ENCODE measurements at places on chromosomes 13 and 19. TPM values are rescaled to one million over a fixed set of nuclear protein-coding genes. Genes with fewer than 3 reads are reported as not detected.

The ZNF813 gene
- 7.4 TPM for total RNA-seq

The EXOC3L2 gene
- total RNA-seq, result not detected

The ERCC1 gene
- total RNA-seq, result 71.8 TPM

The MAB21L1 gene
- total RNA-seq, result not detected

DNA sequence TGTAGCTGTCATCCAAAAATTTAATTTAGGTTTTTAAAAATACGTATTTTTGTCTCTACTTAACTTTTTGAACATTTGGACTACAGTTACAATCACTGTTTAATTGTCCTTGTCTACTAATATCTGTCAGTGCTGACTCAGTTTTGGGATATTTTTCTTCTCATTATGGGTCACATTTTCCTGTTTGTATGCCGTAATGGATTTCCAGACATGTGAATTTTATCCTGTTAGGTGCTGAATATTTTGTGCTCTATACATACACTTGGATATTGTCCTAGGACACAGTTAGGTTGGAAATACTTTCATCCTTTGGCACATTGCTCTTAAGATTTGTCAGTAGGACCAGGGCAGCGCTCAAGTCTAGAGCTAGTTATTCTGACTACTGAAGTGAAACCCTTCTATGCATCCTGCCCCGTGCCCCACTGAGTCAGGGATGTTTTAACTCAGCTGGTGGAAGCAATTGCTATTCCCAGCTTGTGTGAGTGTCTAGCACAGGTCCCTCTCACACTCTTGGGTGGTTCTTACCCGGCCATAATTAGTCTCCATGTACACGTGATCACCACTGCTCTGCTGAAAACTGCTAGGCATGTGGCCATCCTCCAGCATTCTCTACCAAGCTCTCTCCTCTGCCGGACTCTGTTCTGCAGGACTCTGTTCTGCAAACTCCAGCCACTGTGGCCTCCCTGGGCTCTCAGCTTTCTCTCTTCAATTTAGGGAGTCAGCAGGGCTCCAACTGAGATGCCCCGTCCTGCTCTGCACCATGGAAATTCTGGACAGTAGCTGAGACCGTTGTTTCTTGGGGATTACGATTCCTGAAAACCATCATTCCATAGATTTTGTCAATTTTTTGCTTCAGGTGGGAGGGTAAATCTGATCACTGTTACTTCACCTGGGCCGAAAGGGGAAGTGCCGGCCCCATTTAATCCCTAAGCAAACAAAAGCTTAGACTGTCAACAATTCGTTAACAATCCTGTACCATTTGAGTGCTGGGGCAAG, 11.1 kb downstream of the PROZ start:
- no peak overlapping the region for H3K27ac ChIP-seq
- peaks cover 43% of the 10 kb centered on the region for H3K36me3 ChIP-seq
- peaks cover 17% of the 10 kb centered on the region for H3K4me1 ChIP-seq
- no peak overlapping the region for H3K4me3 ChIP-seq
- no peaks in the 10 kb centered on the region for H3K27me3 ChIP-seq

DNA sequence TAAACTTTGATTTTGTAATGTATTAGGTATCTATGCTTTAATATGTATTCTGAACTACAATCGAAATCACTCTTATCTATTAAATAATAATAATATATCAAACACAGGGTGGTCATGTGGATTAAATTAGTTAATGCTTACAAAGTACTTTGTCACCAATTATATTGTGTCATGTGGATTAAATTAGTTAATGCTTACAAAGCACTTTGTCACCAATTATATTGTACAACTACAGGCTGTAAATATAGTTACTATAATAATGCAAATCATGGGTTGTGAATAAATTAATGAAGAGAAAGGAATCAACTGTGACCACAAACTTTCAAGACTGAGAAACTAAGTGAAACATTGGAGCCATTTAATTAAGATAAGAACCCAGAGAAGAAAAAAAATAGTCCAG, 1929.1 kb upstream of the PCDH20 start:
- no peaks in the 10 kb centered on the region for H3K36me3 ChIP-seq
- DNase-seq, result no peak
- H3K27ac ChIP-seq, result no peak overlapping the region
- H3K27me3 ChIP-seq, result no peaks in the 10 kb centered on the region
- no peak overlapping the region for H3K4me3 ChIP-seq
- H3K4me1 ChIP-seq, result no peaks in the 10 kb centered on the region

- H3K36me3 ChIP-seq, result no peaks in the 10 kb centered on the region
- no peak for DNase-seq
- no peak overlapping the region for H3K4me3 ChIP-seq
- no peak overlapping the region for H3K27ac ChIP-seq
- H3K27me3 ChIP-seq, result no peaks in the 10 kb centered on the region
Observed at GRCh38 chr13:68808456-68808855, 1299.2 kb upstream of the ATXN8OS start.

GRCh38 chr19:9881720-9882119, 46.6 kb downstream of the PIN1 start:
- DNase-seq, result no peak
- no peak overlapping the region for H3K27ac ChIP-seq
- peaks cover 2% of the 10 kb centered on the region for H3K4me1 ChIP-seq

DNA sequence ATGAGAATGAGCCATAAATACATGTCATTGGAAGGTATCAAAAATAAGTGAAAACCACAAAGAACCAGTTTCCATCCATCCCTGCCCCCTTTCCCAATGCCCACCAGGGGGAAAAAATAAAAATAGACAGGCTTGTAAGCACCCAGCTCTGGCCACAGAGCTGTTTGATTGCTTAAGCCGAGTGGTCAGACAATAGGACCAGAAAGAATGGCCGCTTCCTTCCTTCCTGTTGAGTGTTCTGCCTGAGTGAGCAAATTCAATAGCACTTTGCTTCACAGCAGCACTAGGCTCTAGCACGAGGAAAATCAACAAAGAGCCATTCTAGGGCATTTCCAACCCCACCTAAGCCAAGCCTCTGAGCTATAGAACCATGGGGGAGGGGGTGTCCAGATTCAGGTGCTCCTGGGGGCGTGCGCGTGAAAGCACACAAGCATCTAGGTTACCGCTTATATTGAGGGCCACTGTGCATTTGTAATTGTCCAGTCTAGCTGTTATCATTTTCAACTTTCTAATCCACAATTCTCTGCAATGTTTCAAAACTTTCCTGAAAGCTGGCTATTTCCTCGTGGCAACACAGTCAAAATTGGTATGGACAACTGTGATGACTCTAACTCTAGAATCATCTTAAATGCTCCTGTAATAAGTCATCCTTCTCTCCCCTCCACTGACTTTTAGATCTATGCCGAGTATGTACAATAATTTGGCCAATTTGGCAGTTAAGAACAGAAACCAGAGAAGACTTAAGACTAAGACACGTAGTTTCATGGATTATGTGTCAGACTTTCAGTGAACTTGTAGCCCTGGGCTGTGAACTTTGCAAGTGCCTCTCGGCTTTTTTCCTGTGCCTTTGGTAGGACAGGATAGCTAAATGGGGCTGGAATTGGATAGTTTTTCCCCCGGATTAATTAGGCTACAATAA, 64.3 kb downstream of the SPRY2 start:
- peaks cover 4% of the 10 kb centered on the region for H3K27me3 ChIP-seq
- no peak overlapping the region for H3K27ac ChIP-seq
- H3K4me3 ChIP-seq, result no peak overlapping the region
- no peaks in the 10 kb centered on the region for H3K36me3 ChIP-seq

All from activated CD4-positive, alpha-beta T cell treated with anti-CD3 and anti-CD28 coated beads for 36 hours (primary cell).